IMR-90 (cell line): ENCODE measurements at places on chromosomes 3 and 15. TPM values are rescaled to one million over a fixed set of nuclear protein-coding genes. Genes with fewer than 3 reads are reported as not detected.

GRCh38 chr3:2713923-2714322, 396.3 kb downstream of the IL5RA start:
- DNase-seq: no peak
- no peaks in the 10 kb centered on the region for H3K4me1 ChIP-seq
- no peaks in the 10 kb centered on the region for H3K27me3 ChIP-seq
- H3K27ac ChIP-seq: no peak overlapping the region
- no peak overlapping the region for H3K4me3 ChIP-seq

The RETNLB gene
- total RNA-seq: not detected in 2 replicates

- no peaks in the 10 kb centered on the region for H3K27me3 ChIP-seq
- H3K36me3 ChIP-seq: no peaks in the 10 kb centered on the region
- no peak for DNase-seq
- H3K4me3 ChIP-seq: no peak overlapping the region
Observed at GRCh38 chr15:86101818-86102217, 22.1 kb downstream of the AGBL1 start.

DNA sequence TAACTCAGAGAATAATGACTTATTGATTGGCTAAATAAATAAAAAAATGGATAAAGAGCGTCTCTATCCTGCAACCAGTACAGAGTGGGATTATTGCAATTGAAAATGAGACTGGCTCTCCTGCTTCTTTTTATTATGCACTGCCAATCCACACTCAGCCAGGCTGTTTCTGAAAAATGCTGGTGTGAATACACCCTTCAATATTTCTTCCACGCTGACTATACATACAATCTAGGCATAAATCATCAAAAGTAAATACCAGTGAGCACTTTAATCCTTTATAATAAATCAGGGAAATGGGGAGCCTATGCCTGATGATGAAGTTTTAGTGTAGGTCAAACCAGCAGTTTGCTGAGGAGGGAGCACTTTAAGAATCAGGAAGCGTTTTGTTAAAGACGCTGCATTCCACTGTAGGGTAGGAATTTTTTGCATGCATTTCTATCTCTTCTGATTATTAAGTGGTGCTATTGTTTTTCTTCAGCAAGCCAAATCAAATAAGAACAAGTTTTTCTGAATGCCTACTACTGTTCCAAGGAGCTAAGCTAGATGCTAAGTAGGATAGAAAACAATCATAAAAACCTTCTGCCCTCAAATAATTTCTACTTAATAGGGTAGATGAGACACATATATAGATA, 781.5 kb downstream of the TBL1XR1 start:
- no peak overlapping the region for H3K4me3 ChIP-seq
- H3K4me1 ChIP-seq: no peaks in the 10 kb centered on the region
- H3K27me3 ChIP-seq: no peaks in the 10 kb centered on the region
- no peak for DNase-seq

GRCh38 chr15:99613887-99614647, 48.3 kb downstream of the MEF2A start:
- no peaks in the 10 kb centered on the region for H3K36me3 ChIP-seq
- no peak overlapping the region for H3K4me3 ChIP-seq
- H3K27me3 ChIP-seq: no peaks in the 10 kb centered on the region
- peak; percentile 62 for DNase-seq
- peaks cover 6% of the 10 kb centered on the region for H3K4me1 ChIP-seq
- H3K27ac ChIP-seq: no peak overlapping the region

The CHRD gene
- under 0.01 TPM in 1 of 2 replicates, not detected in the other for total RNA-seq

DNA sequence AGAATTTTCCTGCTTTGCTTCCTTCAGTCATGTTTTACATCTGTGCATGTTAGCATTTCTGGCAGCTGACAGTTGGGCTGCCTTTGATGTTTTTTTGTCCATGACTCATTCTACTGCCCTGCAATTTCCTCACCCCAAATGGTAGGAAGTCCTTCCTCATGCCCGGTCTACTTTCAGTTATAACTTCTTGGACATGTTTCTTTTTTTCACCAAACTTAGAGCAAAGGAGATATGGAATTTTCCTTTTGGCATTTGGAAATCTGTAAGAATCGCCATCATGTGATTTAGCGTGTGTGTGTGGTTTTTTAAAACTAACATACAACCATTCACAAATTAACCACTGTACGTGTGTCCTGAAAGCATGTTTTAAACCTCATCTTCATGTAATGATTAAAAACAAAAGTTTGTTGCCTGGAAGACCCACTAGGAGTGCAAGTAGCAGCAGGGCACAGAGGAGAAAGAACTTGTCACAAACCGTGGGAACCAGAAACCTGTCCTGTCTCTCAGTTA, 430.7 kb upstream of the CFAP20DC start:
- peak; percentile 72 for DNase-seq
- no peaks in the 10 kb centered on the region for H3K36me3 ChIP-seq
- no peak overlapping the region for H3K4me3 ChIP-seq
- no peaks in the 10 kb centered on the region for H3K27me3 ChIP-seq
- peaks cover 3% of the 10 kb centered on the region for H3K4me1 ChIP-seq
- H3K27ac ChIP-seq: no peak overlapping the region

GRCh38 chr3:27591312-27592210, 107.4 kb upstream of the SLC4A7 start:
- peak overlapping the region; percentile 39; the same call in 1 of the 2 replicates for H3K27ac ChIP-seq
- peak; percentile 20 for DNase-seq
- H3K4me3 ChIP-seq: no peak overlapping the region

- H3K4me1 ChIP-seq: no peaks in the 10 kb centered on the region
- no peaks in the 10 kb centered on the region for H3K36me3 ChIP-seq
- no peaks in the 10 kb centered on the region for H3K27me3 ChIP-seq
- H3K4me3 ChIP-seq: no peak overlapping the region
Observed at GRCh38 chr3:150404023-150404422, 4.1 kb upstream of the TSC22D2 start.

- H3K36me3 ChIP-seq: no peaks in the 10 kb centered on the region
- H3K27me3 ChIP-seq: peaks cover 7% of the 10 kb centered on the region; the same call in 1 of the 2 replicates
- H3K4me3 ChIP-seq: no peak overlapping the region
- no peak overlapping the region for H3K27ac ChIP-seq
- no peak for DNase-seq
Observed at GRCh38 chr3:50150863-50151686, 4.0 kb upstream of the SEMA3F start.

GRCh38 chr3:29324180-29324651, 43.3 kb downstream of the RBMS3 start:
- peaks cover 4% of the 10 kb centered on the region for H3K4me1 ChIP-seq
- H3K4me3 ChIP-seq: peak overlapping the region; percentile 29; the same call in 1 of the 2 replicates
- peak; percentile 67 for DNase-seq
- no peaks in the 10 kb centered on the region for H3K27me3 ChIP-seq
- H3K36me3 ChIP-seq: no peaks in the 10 kb centered on the region

GRCh38 chr3:168165390-168166269, 69.9 kb upstream of the GOLIM4 start:
- DNase-seq: peak; percentile 76
- H3K36me3 ChIP-seq: no peaks in the 10 kb centered on the region
- H3K27me3 ChIP-seq: no peaks in the 10 kb centered on the region
- no peaks in the 10 kb centered on the region for H3K4me1 ChIP-seq
- H3K27ac ChIP-seq: no peak overlapping the region

The CX3CR1 gene
- total RNA-seq: not detected in 2 replicates

The AADACL2 gene
- total RNA-seq: not detected in 2 replicates

DNA sequence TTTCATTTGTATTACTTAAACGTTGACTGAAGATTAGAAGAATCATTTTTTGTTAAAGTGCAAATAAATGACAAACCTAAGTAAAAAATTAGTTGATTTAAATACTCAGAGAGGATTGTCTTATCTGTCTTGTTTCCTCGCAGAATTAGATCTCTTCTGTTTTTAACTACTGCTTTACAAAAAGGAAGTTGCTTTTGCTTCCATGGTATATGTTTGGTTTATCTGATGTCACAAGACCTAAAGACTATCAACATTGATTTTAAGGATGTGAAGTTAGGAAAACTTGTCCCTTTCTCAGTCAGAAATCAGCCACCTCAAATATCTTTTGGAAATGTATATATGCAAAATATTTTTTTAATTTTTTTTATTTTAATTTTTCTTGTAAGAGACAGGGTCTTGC, 28.7 kb downstream of the GPR171 start:
- H3K27ac ChIP-seq: no peak overlapping the region
- H3K4me1 ChIP-seq: no peaks in the 10 kb centered on the region
- H3K27me3 ChIP-seq: no peaks in the 10 kb centered on the region; the same call in 1 of the 2 replicates

GRCh38 chr3:37100411-37100810, 74.0 kb downstream of the LRRFIP2 start:
- H3K36me3 ChIP-seq: peaks cover 3% of the 10 kb centered on the region
- H3K27me3 ChIP-seq: no peaks in the 10 kb centered on the region
- H3K4me1 ChIP-seq: peaks cover 4% of the 10 kb centered on the region; the same call in 1 of the 2 replicates
- DNase-seq: no peak
- no peak overlapping the region for H3K27ac ChIP-seq

The KCNAB1 gene
- under 0.01 and 0.56 TPM in 2 replicates for total RNA-seq

DNA sequence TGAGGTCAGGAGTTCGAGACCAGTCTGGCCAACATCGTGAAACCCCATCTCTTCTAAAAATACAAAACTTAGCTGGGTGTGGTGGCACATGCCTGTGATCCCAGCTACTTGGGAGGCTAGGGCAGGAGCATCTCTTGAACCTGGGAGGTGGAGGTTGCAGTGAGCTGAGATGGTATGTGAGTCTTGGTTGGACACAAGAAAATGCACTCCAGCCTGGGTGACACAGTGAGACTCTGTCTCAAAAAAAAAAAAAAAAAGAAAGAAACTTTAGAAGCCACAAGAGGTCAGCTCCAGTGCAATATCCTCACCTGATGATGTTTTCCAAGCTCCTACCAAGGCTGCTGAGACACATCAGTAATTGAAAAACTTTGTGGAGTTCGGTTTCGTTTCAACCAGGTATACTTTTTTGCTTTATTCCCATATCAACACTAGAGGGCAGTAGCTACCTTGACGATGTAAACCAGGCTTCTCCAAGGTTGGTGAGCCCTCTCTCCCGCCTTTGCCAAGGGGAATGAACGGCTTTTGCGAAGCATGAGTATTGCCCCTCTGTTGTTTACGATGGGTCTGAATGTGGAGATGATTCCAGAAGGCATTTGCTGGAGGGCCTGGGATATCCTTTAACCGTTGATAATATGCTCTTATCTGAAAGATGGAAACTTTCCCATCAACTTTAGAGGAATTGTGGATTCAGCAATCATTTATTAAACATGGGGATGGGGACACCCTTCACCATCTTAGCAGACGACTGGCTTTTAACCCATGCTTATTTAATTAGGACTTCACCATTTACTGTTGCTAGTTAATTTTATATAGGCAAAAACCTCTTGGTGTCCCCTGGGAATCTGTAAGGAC, 202.8 kb downstream of the SV2B start:
- peak; percentile 63 for DNase-seq
- H3K36me3 ChIP-seq: no peaks in the 10 kb centered on the region
- no peak overlapping the region for H3K27ac ChIP-seq
- H3K27me3 ChIP-seq: peaks cover 25% of the 10 kb centered on the region

The CPNE9 gene
- total RNA-seq: not detected in 2 replicates

- no peaks in the 10 kb centered on the region for H3K36me3 ChIP-seq
- peaks cover 4% of the 10 kb centered on the region; the same call in 1 of the 2 replicates for H3K27me3 ChIP-seq
- peaks cover 5% of the 10 kb centered on the region; the same call in 1 of the 2 replicates for H3K4me1 ChIP-seq
- H3K27ac ChIP-seq: no peak overlapping the region
- peak overlapping the region; percentile 9; the same call in 1 of the 2 replicates for H3K4me3 ChIP-seq
- DNase-seq: peak; percentile 13
Observed at GRCh38 chr3:113079218-113079961, 88.6 kb downstream of the GTPBP8 start.

- H3K36me3 ChIP-seq: no peaks in the 10 kb centered on the region
- H3K27me3 ChIP-seq: no peaks in the 10 kb centered on the region
- H3K4me1 ChIP-seq: peaks cover 3% of the 10 kb centered on the region; the same call in 1 of the 2 replicates
- H3K27ac ChIP-seq: no peak overlapping the region
- DNase-seq: no peak
Observed at GRCh38 chr15:83695901-83696425, 42.0 kb downstream of the ADAMTSL3 start.

- H3K4me1 ChIP-seq: no peaks in the 10 kb centered on the region
- no peak overlapping the region for H3K4me3 ChIP-seq
- H3K36me3 ChIP-seq: no peaks in the 10 kb centered on the region
- DNase-seq: no peak
Observed at GRCh38 chr3:151109286-151109800, 23.9 kb downstream of the MED12L start.

The POMGNT2 gene
- total RNA-seq: 6.4 and 7.5 TPM in 2 replicates

The GOLGA6D gene
- total RNA-seq: not detected in 2 replicates

GRCh38 chr3:160098926-160099626, 110.4 kb downstream of the IL12A start:
- no peak overlapping the region for H3K27ac ChIP-seq
- H3K4me1 ChIP-seq: no peaks in the 10 kb centered on the region
- no peak overlapping the region for H3K4me3 ChIP-seq
- H3K36me3 ChIP-seq: no peaks in the 10 kb centered on the region
- no peak for DNase-seq

GRCh38 chr15:55124616-55125015, 72.1 kb downstream of the RSL24D1 start:
- H3K36me3 ChIP-seq: no peaks in the 10 kb centered on the region
- H3K27ac ChIP-seq: no peak overlapping the region
- no peaks in the 10 kb centered on the region for H3K27me3 ChIP-seq
- H3K4me1 ChIP-seq: no peaks in the 10 kb centered on the region
- no peak overlapping the region for H3K4me3 ChIP-seq

The MOBP gene
- total RNA-seq: not detected in 2 replicates

The RPP25 gene
- total RNA-seq: under 0.01 and 0.18 TPM in 2 replicates

DNA sequence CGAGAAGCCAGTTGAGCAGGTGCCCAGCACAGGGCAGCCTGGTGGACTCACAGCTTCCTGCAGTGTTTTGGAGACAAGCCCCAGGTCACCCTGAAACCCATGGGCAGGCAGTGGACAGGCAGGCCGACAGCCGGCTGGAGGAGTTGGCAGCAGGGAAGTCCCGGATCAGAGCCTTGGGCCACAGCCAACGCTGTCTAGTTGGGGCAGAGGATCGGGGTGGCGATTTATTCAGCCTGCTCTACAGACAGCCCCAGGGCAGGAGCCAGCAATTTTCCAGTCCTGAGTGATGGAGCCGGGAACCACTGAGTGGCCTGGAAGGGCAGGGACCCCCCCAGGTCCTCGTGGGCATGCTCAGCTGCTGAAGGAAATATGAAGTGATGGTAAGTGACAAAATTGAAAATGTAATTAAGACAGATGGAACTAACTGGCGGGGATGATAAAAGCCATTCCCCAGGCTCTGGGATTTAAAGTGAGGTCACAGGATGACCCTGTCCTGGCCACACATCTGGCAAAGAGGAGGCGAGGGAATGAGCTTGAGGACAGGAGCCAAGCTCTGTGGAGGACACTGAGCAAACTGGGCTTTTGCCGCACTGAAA, 34.4 kb upstream of the TBC1D21 start:
- no peaks in the 10 kb centered on the region for H3K4me1 ChIP-seq
- H3K36me3 ChIP-seq: no peaks in the 10 kb centered on the region
- peaks cover 69% of the 10 kb centered on the region for H3K27me3 ChIP-seq
- H3K4me3 ChIP-seq: no peak overlapping the region
- DNase-seq: no peak
- no peak overlapping the region for H3K27ac ChIP-seq
